ENCODE measurements at places on chromosomes 12 and 14. TPM values are rescaled to one million over a fixed set of nuclear protein-coding genes. Genes with fewer than 3 reads are reported as not detected.

DNA sequence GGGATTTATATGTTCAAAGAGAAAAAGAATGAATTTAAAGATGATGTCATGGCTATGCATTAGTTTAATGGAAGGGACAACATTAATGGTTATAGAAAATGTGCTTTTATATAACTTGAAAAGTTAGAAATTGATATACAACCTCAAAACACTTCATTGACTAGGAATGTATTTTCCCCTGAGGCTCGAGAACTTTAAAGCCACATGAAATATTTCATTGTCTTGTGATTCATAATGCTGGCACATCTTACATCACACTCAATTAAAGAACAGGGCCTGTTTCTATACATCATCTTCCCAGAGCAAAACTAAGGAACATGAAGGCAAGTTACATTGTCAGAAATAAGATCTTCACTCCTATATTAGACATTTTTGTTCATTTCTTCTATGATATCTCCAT, 35.2 kb upstream of the PAWR start:
- no peak for DNase-seq

DNA sequence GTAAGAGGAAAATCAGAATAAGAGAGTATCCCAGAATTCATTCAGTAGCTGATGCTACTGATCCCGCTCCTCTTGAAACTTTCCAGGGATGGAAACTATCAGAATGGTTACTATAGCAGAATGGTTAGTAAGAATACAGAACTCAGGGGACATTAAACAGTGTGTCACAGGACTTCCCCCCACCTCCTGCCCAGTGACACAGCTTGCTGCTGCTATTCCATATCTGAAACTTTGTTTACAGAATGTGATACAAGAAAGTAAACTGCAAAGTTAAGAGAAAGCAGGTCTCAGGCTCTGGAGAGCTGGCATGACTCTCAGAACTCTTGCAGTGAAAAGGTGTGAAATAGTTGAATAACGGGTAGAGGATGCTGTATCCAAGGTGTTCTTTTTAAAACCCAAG, 3.4 kb downstream of the SPX start:
- DNase-seq: no peak

PLEK2 gene
- total RNA-seq: 0.40 TPM

DNA sequence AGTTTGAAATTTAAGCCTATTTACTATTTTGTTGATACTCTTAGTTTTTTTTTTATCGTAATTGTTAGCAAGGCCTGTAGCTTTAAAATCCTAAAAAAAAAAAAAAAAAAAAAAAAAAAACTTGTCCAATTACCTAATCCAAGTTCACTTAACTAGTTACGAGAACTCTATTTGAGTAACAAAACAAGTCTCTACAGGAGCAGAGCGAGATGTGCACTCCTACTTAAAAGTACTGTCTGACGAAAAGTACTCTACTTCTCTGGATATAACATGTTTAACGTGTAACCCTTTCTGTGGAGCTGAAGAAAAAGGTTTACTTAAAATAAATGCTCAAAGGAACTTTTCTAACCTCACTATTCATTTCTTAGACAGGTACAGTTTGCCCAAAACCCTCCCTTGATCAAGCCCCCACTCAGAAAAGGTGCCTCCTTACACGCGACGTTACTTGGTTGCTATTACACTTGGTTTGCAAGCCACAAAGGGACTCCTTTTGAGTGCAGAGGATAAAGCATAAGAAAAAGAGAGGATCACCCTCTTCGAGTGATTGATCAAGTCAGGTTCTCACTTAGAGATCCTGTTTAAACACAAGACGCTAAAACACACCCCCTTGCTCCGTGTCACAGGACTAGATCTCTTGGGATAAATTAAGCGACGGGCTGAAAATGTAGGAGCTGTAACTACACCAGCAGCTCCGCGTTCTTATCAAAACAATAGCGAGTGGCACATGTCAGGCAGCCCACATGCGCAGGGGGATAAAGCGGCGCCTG, 2.2 kb downstream of the BAZ1A start:
- no peak for DNase-seq

- DNase-seq: peak; percentile 81
Measured at GRCh38 chr12:110109037-110109836, 14.9 kb upstream of the IFT81 start.

- no peak for DNase-seq
Measured at GRCh38 chr14:55625481-55625880, 45.5 kb downstream of the KTN1 start.

- DNase-seq: no peak
Measured at GRCh38 chr12:51419425-51420193, 5.0 kb upstream of the SLC4A8 start.

GRCh38 chr12:113658006-113658655, 186.5 kb upstream of the LHX5 start:
- no peak for DNase-seq

GRCh38 chr12:113456199-113456598, 15.5 kb downstream of the LHX5 start:
- DNase-seq: no peak

KCNA1 gene
- total RNA-seq: 0.13 TPM

PLA2G1B gene
- not detected for total RNA-seq

- no peak for DNase-seq
Measured at GRCh38 chr14:50622978-50623377, 45.1 kb downstream of the SAV1 start.

All from cardiac septum (tissue), 1 donor.